ENCODE measurements at places on chromosomes 13 and 19.

GRCh38 chr19:38697197-38697596 is 47.1 kb downstream of the CAPN12 start:
- no peak for DNase-seq

DNA sequence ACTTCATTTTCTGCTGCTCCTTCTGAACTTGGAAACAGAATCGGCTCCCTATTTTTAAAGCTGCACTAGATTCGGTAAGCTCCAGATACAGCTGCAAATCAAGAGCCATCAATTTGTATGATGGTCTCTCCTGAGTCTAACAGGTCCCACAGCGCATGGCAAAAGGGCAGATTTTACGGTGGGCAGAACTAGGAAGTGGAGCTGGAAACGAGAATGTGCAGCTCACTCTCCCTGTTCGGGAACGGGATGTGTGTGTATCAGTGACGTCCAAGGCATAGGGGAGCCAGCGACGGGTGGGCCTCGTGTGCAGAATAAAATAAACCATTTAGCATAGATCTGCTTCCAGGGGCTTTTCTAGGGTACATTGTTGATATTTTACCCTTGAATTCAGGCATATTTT is 74.2 kb downstream of the COL4A1 start:
- no peak for DNase-seq

GRCh38 chr19:52917531-52917930 is 5.7 kb downstream of the ZNF888 start:
- DNase-seq = no peak

- DNase-seq = peak; percentile 19
Observed at GRCh38 chr19:51702825-51703574, 9.9 kb downstream of the SPACA6 start.

GRCh38 chr13:110297011-110297410 is 9.9 kb downstream of the COL4A1 start:
- DNase-seq = no peak

All from CD4-positive, alpha-beta T cell treated with Interleukin-2 at 100 ng/mL for 4 hours (primary cell).